ENCODE measurements at places on chromosomes 12 and 14.
A peak's percentile ranks its signal among the peaks of the same experiment; 100 is the strongest.

DNA sequence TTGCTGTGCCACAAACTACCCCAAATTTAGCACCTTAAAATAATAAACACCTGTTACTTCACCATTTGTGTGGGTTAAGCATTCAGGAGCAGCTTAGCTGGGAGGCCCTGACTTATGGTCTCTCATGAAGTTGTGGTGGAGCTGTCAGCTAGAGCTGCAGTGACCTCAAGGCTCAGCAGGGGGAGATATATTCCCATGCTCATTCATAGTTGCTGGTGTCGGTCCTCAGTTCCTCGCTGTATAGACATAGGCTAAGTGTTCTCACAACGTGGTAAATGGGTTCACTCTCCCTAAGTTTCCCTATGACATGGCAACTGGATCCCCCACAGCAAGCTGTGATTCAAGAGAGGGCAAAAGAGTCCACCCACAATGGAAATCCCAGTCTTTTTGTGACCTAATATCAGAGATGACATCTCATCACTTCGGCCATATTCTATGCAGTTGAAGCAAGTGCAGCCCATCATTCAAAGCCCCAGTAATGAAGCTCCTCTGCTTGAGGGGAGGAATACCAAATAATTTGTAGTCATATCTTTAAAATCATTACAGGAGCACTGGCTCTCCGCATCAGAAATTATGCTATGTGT is 41.1 kb downstream of the PRB3 start:
- DNase-seq: peak; percentile 23

DNA sequence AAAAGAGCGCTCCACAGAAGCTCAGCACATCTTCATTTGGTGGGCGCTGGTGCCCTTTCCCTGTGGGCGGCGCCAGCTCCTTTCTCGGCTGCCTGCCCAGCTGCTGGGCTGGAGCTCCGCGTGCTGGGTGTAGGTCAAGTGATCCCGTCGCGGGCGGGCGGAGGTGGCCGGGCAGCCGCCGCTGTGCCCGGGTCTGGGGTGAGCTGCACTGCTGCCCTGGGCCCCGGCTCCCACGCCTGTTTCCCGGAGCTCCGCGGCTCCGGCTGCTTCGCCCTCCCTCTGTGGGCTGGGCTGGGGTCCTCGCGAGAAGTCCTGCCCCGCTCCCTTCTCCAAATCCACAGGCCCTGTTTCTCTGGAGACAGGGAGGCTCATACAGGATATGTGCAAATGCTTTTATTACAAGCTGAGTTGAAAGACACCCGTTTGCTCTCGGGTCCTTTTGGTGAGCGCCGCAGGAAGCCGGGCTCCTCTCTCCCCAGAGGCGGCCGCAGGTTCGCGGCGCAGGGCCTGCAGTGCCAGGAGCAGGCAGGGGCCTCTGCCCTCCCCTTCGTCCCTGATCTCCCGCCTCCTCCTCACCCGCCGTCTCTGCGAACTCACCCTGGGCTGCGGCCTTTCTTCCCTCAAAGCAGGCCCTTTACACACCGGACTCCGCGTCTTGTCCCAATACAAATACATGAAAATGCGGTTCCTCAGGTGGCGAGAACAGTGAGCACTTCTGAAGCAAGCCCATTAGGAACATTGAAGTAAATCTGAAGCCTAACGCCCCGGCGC is 67.8 kb upstream of the CAPRIN2 start:
- DNase-seq: peak; percentile 46

GRCh38 chr12:32229971-32230612 is 123.4 kb downstream of the BICD1 start:
- DNase-seq: no peak

DNA sequence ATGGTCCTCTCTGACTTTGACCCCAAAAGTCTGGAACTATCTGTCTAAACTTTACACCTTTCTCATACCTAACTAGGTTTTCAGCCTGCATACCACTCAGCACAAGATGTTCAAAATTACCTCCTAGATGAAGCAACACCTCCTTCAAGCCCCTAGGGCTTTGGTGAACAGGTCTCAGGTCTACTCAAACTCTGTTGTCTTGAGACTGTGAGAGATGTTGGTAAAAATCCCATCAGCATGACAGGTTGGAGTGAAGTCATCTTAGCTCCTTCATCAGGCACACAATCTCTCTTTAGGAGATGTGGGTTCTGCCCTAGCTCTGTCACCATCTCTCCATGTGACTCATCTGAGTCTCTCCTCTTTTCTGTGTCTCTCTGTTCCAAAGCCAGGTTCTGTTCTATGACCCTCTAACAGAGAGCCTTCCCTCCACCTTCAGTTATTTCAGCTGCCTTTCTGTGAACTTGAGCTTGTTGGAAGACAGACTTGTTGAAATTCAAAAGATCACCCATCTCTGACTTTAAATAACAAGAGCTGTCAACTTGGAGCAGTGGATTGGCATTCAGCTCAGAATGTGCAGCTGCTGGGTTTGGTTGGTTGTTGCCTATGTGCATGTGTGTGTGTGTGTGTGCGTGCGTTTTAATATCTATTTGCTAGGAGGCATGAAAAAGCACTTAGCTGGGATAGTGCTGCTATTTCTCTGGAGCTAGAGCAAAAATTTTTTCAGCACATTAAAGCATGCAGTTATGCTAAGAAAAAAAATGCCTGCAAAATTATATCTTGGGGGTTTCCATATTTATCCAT is 130.7 kb downstream of the CRACR2A start:
- DNase-seq: no peak

- no peak for DNase-seq
These were observed 52.2 kb upstream of the CD163 start for GRCh38 chr12:7555752-7556151.

- no peak for DNase-seq
These were observed 164.9 kb downstream of the ETV6 start for GRCh38 chr12:11814374-11814773.

GRCh38 chr14:100325231-100325632 is 2.1 kb downstream of the SLC25A47 start:
- no peak for DNase-seq

Data from CD4-positive, alpha-beta T cell (primary cell).